GM03348 (cell line): ENCODE measurements at places on chromosomes 11 and 22.

- DNase-seq, result no peak
These were observed 69.2 kb upstream of the CCDC90B start for GRCh38 chr11:83355391-83355790.

DNA sequence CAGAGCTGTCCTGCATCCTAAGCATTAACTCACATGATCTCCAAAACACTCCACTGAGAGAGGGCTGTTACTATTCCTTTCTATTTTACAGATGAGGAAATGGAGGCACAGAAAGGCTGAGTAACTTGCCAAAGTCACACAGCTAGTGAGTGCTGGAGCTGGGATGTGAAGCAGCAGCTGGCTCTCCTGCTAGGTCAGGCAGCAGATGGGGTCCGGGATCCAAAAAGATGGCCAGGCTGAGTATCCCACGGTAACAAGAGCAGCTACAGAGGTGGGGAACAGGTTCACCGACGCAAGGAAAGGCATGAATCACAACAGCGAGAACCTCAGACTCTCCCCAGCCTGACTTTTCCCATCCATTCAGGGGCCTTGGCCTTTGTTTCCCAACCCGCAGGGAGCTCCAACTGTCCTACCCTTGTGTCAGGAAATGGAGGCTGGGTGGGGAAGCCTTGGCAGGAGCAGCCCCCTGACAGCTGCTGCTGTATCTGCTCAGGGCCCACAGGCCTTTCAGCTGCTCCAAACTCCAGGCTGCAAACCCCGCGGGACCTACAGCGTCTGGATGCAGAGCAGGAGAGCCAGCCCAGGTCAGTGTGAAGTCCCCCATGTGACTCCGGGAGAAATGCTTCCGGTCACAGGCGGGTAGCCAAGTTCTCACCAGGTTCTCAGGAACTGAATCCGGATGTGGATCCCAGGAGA, 29.5 kb downstream of the DKK3 start:
- peak; percentile 62 for DNase-seq

DNA sequence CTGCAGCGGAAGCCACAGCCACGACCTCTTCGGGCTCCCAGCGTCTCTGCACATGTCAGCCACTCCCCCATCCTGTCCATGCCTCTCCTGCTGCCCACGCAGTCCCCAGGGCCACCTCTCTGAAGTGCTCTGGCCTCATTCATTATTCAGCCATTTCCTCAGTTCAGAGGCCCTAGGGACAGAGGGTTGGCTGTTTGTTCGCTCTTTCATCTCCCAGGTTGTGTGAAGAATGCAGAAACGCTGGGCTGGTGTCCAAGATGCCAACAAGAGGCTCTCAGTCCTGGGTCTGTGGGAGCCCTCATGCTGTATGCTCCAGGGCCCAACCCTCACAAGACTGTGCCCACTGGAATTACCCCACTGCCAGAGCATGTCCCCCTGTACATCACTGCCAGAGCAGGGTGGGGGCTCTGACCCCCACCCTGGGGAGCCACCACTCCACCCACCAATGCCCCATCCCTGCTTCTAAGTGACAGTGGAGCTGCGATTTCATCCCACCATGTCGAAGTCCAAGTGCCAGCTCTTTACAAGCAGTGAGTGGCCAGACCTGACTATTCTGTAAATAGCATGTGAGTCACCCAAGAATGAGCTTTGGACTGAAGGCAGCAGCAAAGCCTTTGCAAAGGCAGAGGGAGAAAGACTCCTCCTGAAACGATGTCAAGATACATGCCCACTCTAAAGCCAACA, 209.6 kb downstream of the BUD13 start:
- DNase-seq, result peak; percentile 59

DNA sequence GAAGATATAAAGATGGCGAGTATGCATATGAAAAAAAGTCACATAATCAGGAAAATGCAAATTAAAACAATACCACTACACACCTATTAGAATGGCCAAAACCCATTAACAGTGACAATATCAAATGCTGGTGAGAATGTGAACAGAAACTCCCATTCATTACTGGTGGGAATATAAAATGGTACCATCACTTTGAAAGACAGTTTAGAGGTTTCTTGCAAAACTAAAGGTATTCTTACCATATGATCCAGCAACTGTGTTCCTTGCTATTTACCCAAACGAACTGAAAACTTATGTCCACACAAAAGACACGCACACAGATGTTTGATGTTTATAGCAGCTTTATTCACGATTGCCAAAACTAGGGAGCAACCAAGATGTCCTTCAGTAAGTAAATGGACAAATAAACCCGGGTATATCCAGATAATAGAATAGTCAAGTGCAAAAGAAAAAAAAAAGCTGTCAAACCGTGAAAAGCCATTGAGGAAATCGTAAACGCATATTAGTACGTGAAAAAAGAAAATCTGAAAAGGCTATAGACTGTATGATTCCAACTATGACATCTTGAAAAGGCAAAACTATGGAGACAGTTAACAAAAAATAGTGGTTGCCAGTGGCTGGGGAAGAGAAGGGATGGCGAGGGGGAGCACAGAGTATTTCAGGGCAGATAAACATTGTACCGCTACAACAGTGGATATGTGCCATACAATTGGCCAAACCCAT, 7.2 kb downstream of the PICALM start:
- DNase-seq, result no peak

DNA sequence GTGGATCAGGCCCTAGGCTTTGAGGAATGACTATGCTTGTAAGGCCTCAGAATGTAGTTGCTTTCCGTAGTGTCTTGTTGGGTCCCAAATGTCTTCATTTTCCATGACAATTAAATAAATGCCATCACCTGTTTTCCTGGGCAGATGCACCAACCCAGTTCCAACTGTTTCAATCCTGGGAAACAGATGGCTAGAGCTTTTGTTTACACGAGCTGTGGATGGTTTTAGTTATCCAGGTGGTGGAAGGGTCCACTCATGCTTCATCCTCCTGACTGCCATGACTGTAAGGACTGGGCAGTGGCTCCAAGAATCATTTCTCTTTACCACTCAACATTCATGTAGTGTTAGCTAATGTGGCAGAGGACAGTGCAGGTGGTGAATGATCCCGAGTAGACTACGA, 8.6 kb downstream of the RCN1 start:
- no peak for DNase-seq

DNA sequence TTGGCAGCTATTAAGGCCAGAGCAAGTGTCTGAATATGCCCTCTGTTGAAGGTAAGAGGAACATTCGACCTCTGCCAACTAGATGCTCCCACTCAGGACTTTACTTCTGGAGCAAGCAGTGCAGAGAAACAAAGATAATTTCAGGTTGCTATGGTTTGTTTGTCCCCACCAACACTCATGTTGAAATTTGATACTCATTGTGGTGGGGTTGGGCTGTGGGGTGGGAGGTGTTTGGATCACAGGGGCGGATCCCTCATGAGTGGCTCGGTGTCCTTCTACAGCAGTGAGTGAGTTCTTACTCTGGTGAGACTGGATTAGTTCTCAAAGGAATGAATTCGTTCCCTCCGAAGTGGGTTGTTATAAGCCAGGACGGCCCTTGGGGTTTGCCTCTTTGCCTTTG, 12.0 kb downstream of the OR8A1 start:
- no peak for DNase-seq

- DNase-seq, result peak; percentile 84
These were observed 783 bp upstream of the SLC35C1 start for GRCh38 chr11:45803971-45804760.

GRCh38 chr22:36923131-36923788, 9.8 kb downstream of the CSF2RB start:
- DNase-seq, result no peak

DNA sequence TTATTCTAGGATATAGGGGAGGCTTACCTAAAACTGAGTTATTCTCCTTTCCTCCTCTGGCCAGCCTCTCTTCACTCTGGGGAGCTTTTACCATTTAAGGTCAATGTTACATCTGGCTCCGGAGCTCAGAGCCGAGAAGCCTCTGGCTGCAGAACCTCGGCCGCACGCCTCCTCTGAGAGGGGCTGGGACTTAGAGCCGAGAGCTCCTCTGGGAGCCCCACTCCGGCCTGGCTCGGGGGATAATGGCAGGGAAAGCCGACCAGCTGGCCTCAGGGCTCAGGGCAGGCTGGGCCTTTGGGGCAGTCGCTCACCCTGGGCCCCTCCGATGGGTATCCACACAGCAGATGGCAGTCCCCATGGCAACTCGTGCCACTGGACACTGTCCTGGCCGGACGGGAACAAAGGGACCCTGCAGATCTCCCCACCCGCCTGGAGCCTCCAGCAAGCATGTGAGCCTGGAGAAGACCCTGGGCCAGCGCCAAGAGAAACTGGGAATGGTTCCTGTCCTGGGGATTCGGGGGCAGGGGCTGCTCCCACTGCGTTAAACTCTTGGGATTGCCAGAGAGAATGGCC, at the start of gene IRAG1:
Gene IRAG1 (minus strand): TSS at position 247 of the 573 bp plus-strand sequence. CDS start 153 bp downstream, at position 94.
- peak; percentile 72 for DNase-seq

DNA sequence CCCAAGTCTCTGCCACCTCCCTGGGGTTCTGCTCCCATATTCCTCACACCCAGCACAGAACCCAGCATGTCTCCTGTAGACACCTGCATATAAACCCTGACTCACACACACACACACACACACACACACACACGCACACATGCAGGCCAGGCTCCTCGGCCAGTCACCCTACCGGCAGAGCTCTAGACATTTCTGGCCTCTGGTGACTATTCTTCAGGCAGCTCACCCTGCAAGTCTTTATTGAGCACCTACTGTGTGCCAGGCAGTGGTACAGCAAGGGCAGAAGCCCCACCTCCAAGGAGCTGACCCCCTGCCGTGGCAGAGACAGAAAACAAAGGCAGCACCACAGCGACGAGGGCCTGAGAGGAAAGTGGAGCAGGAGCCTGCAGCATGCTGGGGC, 50.3 kb downstream of the CDKN1C start:
- DNase-seq, result no peak

DNA sequence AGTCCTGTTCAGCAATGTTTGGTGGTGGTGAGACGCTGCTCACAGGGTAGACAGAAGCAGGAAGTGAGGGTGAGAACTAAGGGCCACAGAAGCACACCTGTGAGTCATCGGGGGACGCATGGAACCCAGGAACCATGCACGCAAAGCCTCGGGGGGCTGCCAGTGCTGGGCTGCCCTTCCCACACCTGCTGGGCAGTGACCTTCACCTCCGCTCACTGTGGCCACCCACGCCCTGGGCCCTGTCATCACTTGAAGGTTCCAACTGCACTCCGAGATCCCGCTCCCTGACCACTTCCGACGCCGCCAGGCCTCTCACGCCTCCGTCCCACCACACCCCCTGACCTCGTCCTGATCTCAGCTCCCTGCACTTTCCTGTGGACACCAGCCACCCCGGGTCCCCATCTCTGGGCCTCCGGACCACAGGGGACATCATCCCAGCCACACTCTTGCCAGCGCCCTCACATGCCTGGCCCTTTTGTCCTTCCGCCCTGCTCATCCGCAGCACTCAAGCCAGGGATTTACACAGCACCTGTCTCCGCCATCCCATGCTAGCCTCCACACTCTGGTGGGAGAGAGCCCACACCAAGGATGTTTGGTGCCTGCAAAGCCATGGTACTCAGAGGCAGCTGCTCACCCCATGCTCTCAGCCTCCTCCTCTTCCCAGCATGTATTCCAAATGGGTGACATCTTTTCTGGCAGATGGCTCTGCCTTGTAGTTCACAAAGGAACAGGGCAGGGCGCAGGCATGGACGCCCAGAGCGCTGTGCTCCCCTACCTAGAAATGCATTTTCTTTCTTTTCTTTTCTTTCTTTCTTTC, 23.1 kb upstream of the ATXN10 start:
- no peak for DNase-seq

- DNase-seq, result no peak
These were observed at the start of gene CCDC88B for GRCh38 chr11:64339754-64340408. CCDC88B (plus strand) TSS chr11:64340204; CDS start chr11:64340267, 63 bp downstream.

DNA sequence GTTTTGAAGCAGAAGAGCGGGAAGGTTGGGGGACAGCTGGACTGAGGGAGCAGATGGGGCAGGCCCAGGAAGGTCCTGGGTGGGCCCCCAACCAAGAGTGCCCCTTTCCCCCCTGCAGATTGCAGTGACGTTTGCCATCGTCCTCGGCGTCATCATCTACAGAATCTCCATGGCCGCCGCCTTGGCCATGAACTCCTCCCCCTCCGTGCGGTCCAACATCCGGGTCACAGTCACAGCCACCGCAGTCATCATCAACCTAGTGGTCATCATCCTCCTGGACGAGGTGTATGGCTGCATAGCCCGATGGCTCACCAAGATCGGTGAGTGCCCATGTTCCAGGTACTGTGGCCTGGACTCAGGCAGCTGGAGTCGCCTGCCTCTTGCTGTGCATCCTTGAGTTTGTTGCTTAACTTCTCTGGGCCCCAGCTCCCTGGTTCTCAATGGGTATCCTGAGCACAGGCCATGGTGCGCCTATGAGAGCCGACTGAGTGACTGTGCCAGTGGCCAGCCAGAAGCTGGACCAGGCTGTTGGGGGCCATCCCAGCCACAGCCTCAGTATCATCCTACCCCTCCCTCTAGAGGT, 42.0 kb upstream of the FADD start:
- DNase-seq, result no peak

GRCh38 chr11:126080161-126080941, 17.7 kb upstream of the CDON start:
- peak; percentile 25 for DNase-seq

DNA sequence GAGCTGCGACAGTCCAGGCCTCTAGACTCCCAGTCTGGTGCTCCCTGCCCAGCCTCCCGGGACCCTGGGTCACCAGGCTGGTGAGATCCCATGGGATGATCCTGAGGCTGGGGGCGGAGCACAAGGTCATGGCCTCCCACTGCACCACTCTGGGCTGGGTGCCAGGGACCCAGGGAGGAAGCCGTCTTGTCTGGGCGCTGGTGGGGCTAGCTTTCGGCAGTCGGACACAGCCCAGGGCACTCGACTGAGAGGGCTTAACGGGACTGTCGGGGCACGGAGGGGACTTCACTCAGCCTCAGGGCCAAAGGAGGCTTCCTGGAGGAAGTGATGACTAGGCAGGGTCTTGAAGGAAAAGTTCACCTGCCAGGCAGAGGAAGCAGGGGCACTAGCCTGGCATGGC, 39.0 kb downstream of the ZC3H7B start:
- no peak for DNase-seq

DNA sequence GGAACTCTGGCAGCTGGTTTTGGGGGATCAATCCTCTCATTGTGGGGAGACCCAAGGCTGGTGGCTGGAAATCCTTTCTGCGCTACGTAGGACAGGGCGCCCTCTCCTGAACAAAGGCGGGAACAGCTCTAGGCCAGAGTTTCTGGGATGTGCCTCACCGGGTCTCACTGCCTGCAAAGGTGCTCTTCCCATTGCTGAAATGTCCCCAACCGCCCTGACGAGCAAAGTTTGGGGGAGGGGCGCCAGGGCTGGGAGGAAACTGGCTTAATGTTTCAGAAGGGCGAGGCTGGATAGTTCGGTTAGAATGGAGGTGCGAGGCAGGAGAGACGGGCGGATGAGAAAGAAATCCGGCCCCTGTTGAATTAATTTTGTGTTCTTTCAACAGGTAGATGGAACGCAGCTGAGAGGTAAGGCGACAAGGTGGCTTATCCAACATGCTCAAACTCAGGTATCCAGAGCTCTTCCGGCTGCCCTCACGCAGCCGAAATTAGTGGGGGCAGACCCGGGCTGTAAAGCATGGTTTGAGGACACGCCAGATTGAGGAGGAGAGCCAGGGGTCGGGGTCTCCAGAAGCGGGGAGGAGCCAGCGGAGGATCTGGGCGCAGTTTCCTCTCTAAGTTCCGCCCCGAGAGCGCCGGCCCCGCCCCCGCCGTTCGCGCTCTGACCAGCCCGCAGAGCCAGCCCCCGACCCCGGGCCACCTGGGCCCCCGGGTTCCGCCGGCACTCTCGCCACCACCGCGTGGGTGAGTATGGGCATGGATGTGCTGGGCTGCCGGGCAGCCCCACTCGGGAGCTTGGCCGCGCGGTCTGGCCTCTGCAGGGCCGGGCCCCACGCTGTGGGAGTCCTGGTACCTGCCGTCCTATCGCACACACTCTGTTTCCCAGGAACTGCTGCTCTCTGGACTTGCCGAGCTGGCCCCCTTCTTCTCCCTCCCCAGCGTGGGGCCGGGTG, at the start of gene PGAP2:
Gene PGAP2 (plus strand): TSS at position 652 of the 952 bp plus-strand sequence. CDS start 2,700 bp downstream, outside the sequence.
- DNase-seq, result peak; percentile 83

GRCh38 chr22:19663286-19663815, 51.0 kb upstream of the SEPTIN5 start:
- peak; percentile 78 for DNase-seq
